ENCODE measurements at places on chromosomes 6 and 20.
A peak's percentile ranks its signal among the peaks of the same experiment; 100 is the strongest.

DNA sequence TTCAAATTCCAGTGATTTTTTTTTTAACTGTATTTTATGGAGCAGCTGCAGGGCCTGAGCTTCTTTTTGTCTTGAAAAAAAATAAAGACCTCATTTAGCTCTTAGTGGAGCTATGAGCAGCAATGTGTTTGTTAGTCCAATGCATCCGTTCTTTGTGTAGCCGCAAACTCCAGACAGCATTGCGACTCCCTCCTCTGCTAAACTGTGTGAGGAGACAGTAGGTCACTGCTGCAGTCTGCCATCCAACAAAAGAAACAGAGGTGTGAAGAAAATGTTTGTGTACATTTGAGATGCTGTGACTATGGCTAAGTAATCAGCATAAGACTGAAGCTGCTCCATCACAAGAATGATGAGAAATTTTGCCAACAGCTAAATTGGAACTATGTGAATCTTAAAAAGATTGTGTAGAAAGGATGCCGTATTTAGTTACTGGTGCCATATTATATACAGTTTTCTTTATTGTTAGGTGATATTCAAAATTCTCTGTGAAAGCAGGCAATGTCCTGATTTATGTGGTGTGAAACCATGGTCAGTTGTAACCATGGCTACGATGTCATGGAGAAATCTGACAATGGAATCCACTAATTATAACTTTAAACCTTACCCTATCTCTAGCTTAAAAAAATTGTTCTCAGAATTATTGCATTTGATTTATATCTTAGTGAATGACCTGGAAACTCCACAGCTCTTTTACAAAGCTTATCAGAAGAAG, 428.8 kb upstream of the EPHA7 start:
- no peak for DNase-seq

DNA sequence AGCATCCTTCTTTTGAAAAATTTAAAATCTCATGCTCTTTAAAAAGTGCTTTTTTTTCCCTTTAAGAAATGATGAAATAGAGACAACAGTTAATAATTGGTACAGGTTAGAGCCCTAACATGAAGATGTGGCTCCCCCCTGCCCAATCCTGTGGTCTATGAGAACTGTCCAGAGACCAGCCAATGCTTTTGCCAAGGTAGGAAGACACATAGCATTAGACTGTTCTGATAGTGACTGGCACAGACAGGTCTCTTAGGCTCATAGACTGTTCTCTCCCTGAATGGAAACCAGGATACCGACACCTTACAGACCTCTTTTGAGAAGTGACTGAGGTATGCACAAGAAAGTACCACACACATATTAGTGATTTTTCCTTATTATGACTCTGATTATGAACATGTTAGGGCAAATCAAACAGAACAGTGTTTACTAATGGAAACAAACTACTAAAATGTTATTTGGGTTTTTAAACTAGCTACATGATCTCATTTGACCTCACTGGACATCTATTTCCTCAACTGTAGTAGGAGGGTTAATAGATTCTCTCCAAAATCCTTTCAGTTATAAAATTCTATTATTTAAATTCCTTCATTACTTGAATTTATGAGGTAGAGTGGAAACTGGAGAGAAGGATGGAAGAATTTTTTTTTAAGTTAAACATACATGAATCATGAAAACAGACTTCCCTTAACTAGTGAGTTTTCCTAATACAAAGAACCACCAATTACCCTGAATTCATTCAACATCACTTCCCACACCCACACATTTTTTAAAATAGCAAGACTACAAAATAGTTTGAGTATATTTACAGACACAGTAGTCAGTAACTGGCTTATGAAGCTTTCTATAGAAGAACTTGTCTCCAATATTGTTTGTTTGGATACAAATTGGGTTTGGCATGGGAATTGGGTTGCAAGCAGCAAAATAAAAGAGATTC, 120.4 kb downstream of the OGFRL1 start:
- no peak for DNase-seq

- no peak for DNase-seq
Measured at GRCh38 chr20:19265646-19266374, 53.4 kb downstream of the SLC24A3 start.

DNA sequence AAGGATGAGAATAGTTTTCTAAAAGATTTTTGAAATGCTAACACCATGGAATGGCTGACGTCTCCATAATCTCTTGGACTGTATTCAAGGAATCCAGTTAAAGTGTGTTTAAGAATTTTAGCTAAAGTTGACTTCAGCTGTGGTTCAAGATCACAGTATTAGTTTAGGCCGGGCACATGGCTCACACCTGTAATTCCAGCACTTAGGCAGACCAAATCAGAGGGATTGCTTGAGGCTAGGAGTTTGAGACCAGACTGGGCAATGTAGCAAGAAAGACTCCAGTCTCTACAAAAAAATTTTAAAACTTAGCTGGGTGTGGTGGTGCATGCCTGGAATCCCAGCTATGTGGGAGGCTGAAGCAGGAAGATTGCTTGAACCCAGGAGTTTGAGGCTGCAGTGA, 68.2 kb downstream of the RFPL4B start:
- no peak for DNase-seq

- DNase-seq, result peak; percentile 60
Measured at GRCh38 chr20:5528719-5529256, 212.0 kb upstream of the PROKR2 start.

DNA sequence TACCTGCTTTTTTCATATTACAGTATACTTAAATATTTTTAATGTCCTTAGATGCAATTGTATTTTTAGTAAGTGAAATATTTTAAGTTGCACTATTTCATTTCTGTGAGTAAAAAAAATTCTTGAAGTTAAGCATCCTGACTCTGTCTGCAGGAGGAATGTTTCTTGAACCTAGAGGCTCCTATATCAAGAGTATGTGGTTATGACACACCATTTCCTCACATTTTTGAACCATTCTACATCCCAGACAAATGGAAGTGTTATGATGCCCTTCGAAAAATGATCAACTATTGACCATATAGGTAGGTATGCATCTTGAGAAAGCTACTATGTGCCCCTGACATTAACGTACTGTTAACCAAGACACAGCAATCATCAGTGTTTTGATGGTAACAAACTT, 237.0 kb downstream of the BCKDHB start:
- DNase-seq, result no peak

GRCh38 chr6:32685603-32686002, 19.1 kb upstream of the HLA-DQB1 start:
- no peak for DNase-seq

GRCh38 chr20:11989018-11989771, 71.5 kb downstream of the BTBD3 start:
- no peak for DNase-seq

DNA sequence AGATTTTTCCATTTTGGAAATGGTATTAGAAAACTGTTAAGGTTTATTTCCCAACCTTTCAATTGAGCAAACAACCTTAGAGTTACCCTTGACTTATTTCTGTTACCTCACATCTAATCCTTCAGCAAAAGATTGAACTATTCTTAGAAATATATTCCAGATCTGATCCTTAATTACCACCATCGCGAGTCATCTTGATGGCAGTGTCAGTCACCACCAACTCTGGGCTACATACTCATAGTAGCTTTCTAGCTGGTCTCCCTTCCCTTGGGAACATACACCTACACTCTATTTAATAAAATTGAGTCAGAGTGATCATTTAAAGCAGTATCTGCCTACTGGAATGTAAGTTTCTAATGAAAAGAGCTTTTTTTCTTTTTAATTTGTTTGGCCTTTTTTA, 308.2 kb downstream of the EYS start:
- no peak for DNase-seq

DNA sequence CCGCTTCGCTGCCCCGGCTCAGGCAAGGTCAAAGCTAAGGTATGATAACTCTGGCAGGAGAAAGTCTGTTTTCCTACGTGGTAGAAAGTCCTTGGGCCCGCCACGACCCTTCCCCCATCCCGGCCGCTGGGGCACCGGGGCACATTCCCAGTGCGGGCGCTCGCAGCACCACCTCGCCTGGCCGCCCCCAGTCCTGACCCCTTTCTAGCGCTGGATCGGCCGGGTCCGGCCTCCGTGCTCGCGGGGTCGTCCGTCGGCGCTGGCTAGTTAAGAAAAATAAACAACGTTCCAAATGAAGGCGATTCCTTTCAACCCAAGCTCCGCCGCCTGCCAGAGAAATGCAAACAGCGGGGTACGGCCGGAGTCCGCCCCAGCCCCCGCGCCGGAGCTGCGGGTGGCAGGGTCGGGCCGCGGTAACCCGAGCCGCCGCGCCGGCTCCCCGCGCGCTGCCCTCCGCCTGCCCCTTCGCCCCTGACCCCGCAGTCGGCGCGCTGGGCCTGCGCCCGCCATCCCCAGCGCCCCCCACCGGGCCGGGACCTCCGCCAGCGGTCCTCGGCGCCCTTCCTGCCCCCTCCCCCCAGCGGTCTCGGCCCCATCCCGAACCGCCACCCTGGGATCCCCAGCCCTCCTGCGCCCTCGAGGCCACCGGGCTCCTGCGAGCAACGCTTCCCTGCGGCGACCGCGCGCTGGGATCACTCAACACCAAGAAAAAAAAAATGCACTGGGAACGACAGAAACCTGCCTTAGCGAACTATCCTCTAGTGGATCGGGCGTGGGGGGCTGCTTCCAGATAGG, 37.6 kb downstream of the NCR2 start:
- DNase-seq, result no peak

GRCh38 chr6:70575899-70576495, 9.3 kb downstream of the SDHAF4 start:
- DNase-seq, result no peak
